ENCODE measurements at places on chromosomes 11 and 22.

- DNase-seq, result no peak
Observed at GRCh38 chr11:29009426-29009825, 901.2 kb downstream of the METTL15 start.

GRCh38 chr11:2665526-2666400 is 34.0 kb downstream of the KCNQ1OT1 start:
- no peak for DNase-seq

DNA sequence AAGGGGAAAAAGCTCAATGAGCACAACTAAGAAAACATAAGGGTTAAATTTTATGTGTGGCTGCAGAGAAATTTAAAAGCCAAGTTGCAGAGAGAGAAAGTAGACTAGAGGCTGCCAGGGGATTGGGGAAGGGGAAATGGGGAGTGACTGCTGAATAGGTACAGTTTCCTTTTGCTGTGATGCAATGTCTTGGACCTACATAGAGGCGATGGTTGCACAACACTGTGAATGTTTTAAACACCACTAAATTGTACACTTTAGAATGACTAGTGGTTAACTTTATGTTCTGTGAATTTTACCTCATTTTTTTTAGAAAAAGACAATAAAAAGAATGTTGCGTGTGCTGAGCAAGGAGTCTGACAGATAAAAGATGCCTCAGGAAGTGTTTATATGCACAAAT is 36.5 kb downstream of the TENM4 start:
- no peak for DNase-seq

- DNase-seq, result no peak
Observed at GRCh38 chr11:66547662-66548009, 933 bp downstream of the ACTN3 start.

DNA sequence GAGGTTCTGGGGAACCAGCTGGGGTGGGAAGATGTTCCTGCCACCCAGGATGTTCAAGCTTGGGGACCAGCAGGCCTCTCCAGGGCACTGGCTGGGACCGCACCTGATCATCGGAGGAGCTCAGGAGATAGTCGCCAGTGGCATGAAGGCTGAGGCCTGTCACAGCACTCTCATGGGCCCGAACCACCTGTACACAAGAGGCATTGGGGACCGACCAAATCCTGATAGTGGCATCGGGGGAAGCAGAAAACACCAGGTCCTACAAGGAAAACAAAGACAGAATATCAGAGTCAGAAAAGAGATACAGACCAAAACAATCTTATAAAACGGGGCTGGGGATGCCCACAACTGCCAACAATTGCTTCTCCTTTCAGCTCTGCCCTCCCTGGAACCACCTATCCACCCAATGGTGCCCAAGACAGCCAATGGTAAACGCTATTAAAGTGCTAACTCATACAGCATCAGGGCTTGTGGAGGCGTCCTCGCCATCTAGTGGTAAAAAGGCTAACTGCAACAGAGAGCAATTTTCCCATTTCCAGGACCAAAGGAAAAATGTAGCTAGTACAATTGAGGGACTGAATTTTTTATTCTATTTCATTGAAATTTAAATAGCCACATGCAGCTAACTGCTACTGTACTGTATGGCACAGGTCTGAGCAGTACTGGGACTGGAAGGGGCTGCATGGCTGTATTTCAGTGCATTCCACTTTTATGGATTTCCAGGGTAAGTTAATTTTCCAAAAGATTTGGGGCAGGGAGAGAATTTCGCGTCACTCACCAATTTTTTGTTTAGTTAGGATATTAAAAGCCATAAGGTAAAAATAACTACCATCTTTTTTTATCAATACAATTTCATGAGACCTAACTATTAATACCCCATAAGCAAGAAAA is 7.1 kb downstream of the PRPF19 start:
- no peak for DNase-seq

DNA sequence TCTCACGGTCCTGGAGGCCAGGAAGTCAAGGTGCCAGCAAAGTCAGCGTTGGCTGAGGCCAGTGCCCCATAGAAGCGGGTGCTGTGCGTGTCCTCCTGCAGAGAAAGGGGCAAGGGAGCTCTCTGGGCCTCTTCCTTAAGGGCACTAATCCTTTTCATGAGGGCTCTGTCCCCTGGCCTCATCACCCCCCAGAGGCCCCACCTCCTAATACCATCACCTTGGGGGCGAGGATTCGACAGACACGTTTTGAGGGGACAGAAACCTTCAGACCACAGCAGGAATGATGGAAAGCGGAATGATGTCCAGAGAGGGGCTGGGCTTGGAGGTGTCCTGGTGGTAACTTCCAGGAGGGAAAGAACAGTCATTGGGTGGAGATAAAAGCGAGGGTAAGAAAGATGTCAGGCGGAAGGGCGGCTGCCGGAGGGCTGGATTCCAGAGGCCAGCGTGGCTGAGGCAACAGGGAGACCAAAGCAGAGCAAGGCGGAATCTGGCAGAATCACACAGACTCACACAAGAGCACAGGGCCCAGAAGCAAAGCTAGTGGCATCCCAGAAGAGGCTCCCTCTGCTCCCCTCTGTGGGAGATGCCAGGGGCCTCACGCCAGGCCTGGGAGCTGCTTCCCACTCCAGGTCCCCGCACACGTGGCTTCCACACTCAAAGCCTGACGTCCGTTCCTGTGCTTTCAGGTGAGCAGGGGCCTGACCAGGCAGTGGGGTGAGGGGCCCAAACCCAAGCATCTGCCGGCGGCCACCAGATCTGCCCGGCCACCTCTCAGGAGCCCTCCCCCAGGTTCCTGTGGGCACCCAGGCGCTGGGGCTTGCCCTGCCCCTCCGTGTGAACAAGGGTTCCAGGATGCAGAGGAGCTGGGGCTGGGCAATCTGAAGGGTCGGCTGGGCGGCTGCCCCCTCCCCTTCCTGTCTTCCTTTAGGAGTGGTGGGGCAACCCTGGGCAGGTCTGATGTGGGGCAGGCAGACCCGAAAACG is 784.5 kb downstream of the BRD1 start:
- DNase-seq, result no peak

DNA sequence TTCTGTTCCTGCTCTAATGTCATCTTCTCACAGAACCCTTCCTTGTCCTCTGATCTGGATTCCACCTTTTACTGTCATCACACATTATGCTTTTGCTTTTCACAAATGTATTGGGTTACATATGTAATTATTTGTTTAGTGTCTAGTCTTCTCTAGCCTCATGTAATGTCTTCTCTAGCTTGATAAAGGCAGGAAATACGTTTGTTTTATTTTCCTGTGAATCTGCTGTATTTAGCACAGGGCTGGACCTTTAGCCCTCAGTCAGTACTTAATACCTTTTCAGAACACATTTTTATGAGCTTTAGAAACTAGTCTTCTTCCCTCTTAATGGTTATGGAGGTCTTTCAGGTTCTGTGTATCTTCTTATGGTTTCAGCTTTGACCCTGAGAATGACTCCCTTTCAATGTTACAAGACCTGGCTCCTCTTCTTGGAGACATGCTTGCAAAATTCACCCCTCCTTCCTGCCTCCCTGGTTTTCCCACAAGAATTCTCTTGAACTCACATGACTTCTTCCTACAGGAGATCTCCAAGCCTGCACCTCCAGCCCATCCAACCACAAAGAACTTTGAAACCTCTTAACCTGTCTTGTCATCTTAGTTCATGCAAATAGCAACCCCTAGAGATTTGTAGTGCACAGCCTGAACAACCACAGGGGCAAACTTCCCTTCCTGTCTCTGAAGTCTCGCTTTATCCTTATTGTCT is 132.7 kb upstream of the DDI1 start:
- DNase-seq, result no peak

GRCh38 chr11:47669856-47670255 is 27.5 kb upstream of the MTCH2 start:
- DNase-seq, result no peak

- no peak for DNase-seq
Observed at GRCh38 chr11:66066751-66067150, 3.3 kb upstream of the PACS1 start.

DNA sequence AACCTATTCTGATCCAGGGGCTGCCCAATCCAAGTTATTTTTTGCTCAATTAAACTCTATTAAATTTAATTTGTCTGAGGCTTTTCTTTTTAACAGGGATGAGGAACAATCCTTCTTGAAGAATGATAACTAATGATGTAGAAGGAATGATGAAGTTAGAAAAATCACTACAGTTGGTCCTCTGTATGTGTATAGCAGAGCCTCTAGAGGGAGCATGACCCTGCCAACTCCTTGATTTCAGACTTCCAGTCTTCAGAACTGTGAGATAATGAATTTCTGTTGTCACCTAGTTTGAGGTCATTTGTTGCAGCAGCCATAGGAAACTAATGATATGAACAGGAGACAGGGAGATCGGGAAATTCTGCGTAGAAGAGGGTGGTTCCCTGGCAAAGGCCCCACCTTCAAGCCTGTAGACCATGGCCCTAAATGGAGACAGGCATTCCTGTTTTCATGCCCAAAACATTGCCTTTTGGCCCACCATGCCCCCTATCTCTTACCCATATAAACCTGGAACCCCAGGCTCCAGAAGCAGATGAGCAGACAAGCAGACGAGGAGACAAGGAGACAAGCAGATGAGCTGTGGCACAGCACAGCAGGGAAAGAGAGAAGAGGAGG is 7.7 kb upstream of the QSER1 start:
- DNase-seq, result no peak

GRCh38 chr11:92892802-92893684 is 76.4 kb upstream of the MTNR1B start:
- no peak for DNase-seq

DNA sequence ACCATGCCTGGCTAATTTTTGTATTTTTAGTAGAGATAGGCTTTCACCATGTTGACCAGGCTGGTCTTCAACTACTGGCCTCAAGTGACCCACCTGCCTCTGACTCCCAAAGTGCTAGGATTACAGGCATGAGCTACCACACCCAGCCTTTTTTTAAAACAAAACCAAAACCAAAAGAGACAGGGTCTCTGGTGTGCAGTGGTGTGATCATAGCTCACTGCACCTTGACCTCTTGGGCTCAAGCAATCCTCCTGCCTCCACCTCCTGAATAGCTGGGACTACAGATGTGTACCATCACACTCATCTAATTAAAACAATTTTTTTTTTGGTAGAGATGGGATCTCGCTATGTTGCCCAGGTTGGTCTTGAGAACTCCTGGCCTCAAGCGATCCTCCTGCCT is 77.7 kb downstream of the PTPRJ start:
- no peak for DNase-seq

DNA sequence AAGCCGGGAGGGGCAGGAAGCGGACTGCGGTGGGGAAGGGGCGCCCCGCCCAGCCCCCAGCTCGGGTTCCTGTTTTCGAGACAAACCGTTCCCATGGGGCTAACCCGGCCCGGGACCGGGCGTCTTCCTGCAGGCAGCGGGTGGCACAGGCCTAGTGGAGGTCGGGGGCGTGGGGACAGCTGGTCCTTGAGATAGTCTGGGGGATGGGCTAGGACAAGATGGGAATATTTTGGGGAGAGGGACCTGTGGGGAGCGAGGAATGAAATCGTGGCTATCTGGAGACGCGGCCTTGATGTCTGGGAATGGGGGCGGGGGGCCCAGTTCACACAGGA is 1.2 kb upstream of the RASGRP2 start:
- peak; percentile 41 for DNase-seq

DNA sequence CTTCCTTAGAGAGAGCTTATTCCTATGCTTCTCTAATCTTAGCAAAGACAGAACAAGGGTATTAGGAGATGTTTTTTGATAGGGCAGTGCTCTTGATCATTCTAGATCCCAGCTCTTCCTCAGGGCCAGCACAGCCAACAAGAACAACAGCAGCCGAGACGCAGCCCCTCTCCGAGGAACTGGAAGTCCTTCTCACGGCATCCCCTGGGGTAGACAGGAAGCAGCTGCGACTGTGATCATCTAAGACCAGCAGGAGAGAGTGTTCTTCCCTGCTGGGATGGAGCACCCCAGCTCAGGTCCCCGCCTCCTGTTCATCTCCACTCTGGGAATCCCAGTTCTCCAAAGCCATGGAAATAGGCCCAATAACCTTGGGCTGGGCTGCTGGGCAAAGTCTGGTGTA is 29.6 kb downstream of the IRAG1 start:
- no peak for DNase-seq

DNA sequence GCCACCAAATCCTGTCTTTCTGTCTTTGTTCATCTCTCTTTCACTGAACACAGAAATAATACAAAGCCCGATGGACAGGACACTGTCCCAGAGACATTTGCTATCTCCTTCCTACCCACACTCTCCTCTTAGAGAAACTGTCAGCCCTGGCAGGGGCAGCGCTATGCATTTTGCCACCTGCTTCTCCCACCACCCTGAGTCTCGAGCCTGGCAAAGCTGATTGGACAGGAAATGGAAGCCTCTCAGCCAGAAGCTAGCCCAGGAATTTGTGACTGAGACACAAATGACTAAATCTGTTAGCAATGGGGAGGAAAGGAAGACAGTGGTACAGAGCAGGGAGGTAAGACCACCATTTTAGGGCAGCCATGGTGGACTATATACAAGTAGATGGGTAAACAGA is 14.9 kb upstream of the GALNT18 start:
- no peak for DNase-seq

GRCh38 chr11:66007201-66007634 is 4.6 kb upstream of the CST6 start:
- no peak for DNase-seq

DNA sequence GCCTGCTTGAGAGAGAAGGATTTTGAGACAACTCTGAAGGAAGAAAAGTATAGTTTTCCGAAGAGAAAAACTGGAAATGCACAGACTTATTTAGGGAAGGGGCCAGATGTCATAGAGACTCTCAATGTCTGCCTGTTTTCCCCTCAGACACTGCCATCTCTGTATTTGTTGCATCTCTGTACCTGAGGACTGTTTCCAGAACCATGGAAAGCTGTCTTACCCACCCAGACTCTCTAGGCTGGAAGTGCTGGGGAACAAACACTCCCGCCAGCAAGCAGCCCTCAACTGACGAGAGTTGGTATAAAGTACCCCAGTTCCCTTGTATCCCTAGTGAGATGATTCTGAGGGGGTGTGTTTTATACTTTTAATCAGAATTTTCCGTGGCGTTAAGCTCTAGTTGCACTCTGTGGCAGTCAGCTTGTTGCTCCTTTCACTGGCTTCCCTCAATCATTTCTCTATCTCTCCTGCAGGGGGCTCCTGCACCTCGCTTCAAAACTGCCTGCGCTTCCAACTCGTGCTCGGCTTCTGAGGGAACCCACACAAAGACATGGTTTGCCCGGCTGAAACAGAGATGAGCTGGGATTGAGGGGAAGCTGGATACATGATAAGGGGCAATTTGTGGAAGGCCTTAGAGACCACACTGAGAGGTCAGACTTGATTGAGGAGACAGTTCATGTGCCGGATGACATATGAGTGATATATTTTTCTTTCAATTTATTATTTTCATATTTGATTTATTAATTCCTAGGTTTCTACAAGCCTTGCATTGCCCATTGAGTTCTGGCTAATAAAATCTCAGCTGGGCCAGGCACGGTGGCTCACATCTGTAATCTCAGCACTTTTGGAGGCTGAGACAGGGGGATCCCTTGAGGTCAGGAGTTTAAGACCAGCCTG is 36.9 kb upstream of the CLPB start:
- peak; percentile 18 for DNase-seq

DNA sequence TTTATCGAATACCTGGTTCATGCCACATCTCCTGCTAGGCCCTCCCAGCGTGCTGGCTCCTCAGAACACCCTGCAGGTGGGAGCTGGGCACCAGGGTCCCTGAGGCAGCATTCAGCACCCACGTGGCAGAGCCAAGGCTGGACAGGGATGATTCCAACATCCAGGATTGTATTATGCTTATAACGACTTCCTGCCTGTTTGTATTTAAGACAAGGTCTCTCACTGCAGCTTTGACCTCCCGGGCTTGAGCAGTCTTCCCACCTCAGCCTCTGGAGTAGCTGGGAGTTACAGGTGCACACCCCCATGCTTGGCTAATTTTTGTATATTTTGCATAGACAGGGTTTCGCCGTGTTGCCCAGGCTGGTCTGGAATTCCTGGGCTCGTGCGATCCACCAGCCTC is 64.7 kb upstream of the WNT7B start:
- DNase-seq, result no peak

All from stimulated activated CD8-positive, alpha-beta memory T cell treated with anti-CD3 and anti-CD28 coated beads, Interleukin-15, amount 100 ng/mL, for 4 hours (primary cell).